ENCODE measurements at places on chromosomes 7 and 10. TPM values are rescaled to one million over a fixed set of nuclear protein-coding genes. Genes with fewer than 3 reads are reported as not detected.

DNA sequence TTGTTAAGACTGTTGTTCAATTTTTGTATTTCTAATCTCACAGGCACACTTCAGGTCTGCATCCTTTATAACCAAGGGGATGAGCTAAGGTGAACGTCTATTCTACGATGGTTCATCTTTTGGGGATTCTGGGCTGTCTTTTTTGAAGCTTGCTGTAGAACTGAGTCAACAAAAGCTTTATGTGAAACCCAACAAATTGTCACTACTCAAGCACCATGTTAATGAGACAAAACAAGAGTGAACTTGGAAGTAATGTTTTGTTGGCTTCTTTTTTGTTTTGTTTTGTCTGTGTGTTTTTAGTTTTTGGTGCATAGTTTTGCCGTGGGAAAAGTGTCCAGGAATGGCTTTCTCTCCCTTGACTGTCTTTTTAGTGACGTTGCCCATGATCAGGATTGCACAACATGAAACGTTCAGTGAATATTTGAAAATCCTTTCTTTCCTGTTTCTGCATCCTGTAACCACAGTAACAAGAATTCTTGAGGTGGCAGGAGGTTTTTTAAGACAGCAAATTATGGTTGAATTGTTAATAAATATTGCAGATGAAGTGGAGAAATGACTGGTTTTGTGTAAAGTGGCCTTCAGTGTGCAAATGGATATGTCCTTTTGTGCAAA, 65.6 kb downstream of the WIPF3 start:
- DNase-seq: no peak

GRCh38 chr10:119620241-119621077, 23.7 kb upstream of the TIAL1 start:
- no peak for DNase-seq

- no peak for DNase-seq
Measured at GRCh38 chr7:25771491-25771890, 380.5 kb upstream of the NFE2L3 start.

DNA sequence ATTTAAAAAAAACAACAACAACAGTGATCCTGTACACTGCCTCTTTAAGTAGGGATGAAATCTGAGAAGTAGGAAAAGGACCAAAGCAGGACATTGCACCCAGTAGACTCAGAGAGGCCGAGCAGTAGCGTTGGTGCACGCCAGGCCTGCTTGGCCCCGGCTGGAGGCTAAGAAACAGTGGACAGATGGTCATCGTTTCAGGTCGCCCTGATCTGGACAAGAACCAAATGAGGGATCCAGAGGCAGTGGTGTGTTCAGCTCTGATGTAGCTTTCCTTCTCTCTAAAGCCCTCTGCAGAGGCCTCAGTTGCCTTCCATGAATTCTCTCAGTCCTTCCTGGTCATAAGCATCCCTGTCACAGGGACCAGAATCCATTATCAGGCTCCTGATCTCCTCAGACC, 142.2 kb upstream of the CDCA7L start:
- no peak for DNase-seq

- no peak for DNase-seq
Measured at GRCh38 chr10:95706573-95706972, 12.8 kb upstream of the TCTN3 start.

DNA sequence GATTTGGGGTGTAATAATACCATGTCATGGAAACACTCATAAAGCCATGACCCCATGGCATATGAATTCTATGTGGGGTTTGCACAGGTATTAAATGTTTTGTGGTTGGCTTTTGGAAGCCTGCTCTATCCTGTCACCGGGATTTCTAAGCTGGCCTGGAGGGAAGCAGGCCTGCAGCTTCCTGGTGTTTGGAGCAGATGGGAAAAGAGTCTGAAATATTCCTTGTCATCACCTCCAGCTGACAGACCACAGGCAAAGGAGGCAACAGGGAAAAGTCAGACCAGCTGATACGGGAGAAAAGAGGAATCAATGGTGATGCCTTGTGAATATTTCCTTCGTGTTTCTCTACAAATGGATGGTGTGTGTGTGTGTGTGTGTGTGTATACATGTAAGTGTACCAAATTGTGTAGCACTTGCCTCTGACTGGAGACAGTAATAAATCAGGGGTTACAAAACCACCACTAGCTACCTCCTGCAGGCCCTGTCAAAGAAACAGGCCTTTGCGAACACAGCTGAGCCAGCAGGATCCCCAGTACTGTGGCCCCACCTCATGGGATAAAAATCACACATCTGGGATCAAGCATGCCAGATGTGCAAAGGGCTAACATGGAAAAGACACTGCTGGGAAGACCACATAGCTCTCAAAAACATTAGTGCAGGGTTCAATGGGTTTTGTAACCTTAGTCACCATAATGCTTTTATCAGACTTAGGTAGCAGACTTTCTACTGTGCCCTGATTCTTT, 120.8 kb upstream of the HPS1 start:
- DNase-seq: no peak

DNA sequence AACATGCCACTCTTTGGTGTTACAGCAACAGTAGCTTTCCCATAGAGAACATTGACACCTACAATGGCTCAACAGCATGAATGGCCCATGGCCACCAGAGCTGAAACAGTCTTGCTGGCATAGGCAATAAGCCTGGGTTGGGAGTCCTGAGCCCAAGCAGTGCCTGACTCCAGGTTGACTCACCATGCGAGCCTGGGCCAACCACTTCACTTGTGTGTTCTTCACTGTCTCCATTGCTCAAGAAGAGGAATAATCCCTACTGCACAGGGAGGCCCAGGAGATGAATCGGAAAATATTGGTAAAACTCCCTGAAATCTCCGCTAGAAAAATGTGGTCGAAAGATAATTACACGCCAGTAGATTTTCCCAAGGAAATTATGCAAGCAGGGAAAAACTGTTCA, 89.2 kb upstream of the INHBA start:
- no peak for DNase-seq

DNA sequence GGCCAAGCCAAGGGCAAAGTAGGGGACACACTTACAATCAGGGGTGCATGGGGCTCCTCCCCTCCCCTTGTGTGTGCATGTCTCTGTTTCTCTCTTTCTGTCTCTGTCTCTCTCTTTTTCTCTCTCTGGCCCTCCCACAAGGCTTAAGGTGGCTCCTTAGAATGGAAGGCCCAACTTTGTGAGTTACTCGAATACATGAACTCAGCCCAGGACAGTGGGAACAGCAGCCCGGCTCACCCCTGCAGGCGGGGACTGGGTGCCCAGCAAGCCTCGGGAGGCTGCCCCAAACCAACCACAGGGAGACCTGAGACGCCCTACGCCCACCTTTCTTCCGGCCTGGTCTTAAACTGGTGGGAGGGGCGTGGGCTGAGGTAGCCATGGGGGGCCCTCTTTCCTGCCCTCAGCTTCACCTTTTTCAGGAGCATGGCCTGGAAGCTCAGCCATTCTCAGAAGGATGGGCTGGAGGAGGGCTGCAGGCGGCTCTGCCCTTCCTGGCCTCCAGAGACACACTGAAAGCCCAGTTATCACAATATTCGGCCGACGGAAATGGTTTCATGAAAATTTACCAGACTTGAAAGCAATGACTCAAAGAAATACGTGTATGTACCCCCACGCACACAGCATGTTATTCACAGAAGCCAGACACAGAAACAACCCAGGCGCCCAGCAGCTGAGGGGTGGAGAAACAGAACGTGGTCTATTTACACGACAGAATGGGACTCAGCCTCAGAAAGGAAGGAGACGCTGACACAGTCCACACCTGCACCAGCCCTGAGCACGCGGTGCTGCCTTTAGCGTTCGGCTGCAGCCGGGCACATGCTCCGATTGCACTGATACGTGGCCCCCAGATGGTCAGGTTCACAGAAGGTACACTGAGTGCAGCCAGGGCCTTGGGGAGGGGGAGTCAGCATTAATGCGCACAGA, 229.5 kb downstream of the PTPRN2 start:
- DNase-seq: no peak

The CYP26C1 gene
- total RNA-seq: 0.05 TPM

The HOXA4 gene
- 0.97 TPM for total RNA-seq

The GHRHR gene
- not detected for total RNA-seq

Measured in Right ventricle myocardium superior (tissue), 1 donor.